ENCODE measurements at places on chromosomes 6 and 20.

DNA sequence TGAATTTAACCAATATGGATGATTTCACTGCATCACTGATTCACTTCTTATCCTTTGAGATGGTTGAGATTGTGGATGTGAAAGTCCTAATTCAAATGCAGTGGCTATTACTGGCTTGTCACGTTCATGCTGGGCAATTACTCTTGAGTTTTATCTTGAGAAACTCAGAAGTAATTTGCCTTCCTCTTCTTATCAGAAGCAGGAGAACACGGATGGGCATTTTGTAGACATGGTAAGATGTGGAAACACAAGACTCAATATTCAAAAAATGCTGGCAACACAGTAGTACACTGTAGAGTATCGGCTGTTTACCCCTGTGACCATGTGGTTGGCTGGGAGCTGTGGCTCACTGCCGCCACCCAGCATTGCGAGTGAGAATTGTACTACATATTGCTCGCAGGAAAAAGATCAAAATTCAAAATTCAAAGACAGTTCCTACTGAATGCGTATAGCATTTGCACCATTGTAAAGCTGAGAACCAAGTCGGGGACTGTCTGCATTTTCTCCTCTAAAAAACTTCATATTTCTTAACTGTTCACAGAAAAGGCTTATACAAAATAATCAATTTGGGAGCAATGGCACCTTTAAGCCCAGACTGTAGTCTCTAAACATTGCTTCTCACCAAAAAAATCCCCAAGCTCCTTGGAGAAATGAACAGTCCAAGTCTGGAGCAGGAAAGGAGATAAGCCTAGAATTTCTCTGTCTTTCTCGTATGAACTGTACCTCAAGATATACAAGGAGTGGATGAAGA is 61.9 kb upstream of the ELOVL5 start:
- DNase-seq: peak; percentile 54

DNA sequence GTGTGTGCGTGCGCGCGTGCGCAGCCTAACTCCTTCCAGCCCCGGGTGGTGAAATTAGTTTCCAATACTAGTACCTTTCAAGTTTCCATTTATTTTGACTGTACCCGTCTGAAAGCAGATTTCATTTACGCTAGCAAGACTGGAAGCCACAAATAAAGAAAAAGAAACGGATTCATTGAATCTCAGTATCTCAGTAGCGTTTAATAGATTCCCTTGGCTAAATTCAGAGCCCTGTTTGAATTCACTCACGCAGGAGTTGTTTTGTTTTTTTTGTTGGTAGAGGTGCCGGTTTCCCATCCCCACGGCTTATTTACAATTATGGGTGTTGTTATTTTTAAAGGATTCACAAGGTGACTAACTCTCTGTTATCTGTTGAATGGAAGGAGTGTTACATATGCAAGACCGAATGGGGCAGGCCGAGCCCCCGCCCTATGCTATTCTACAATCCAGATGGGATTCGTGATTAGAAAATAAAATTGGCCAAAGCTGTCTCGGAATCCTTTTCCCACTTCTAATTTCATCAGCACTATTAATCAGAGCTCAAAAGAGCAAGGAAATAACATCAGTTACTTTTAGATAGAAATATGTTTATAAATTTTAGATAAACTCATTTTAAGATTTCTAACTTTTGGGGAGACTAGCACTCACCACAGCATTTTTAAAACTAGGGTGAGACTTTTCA is 2.3 kb upstream of the INSM1 start:
- no peak for DNase-seq

- DNase-seq: no peak
These were observed 35.7 kb downstream of the COL11A2 start for GRCh38 chr6:33156561-33156960.

DNA sequence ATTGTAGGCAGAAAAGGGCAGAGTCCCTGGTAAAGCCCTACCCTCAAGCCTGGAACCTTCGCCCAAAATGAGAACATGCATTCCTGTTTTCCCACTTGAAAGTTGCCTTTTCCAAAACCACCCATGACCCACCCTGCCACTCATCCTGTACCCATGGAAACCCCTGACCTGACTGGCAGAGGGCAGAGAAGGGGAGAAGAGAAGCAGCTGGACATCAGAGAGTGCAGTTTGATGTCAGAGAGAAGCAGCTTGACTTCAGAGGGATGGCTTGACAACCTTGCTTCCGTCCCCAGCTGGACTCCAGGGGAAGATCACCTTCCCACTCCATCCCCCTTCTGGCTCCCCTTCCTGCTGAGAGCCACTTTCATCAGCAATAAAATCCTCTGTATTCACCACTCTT is 123.6 kb upstream of the SHLD1 start:
- no peak for DNase-seq

GRCh38 chr6:40543776-40544175 is 43.4 kb downstream of the LRFN2 start:
- DNase-seq: no peak

GRCh38 chr20:39799366-39799965 is 837.3 kb downstream of the DHX35 start:
- no peak for DNase-seq

GRCh38 chr6:113597231-113597583 is 259.9 kb upstream of the MARCKS start:
- DNase-seq: no peak
